Hepatic stellate cell (primary cell): ENCODE measurements at places on chromosomes 7 and 10.

GRCh38 chr10:87818505-87819288 is 671 bp upstream of the ATAD1 start:
- DNase-seq, result peak; percentile 6

- no peak for DNase-seq
Observed at GRCh38 chr10:132385721-132386418, 11.1 kb upstream of the PWWP2B start.

- no peak for DNase-seq
Observed at GRCh38 chr10:35133586-35133985, 6.9 kb downstream of the CREM start.

DNA sequence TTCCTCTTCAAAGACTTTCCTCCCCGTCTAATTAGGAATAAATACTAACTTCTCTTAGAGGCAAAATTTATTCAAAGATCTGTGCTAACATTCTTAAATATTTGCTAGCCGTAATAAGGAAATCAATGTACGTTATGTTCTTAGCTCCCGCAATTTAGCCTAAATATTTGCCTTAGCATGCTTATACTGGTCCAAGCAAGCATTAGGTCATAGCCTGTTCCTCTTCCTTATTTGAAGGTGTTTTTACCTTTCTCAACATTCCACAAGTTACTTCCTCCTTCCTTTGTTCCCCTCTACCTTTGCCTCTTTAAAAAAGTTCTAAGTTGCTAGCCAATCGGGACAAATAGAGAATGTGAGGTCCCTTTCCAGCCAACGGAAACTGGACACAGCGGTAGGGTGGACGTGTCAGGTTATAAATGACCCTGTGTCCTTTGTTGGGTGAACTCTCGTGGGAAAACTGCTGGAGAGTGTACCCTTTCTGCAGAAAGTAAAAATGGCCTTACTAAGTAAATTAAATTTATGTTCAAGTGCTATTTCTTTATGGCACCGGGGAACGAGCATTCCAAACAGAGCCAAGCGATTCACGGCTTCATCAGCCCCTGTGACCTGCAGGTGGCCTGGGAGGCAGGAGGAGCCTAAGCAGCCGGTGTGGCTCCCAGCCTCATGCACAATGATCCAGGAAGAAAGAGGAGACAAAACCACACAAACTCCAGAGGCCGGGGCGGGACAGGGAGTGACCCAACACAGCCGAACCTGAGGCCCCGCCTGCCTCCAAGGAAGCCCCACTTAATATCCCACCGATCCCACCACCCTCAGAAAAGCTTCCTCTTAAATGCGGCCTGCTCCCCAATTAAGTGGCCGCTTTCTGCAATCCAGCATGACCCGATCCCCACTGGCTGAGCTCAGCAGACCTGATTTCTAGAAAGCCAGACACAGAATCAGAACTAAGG is 67.0 kb downstream of the ZRANB1 start:
- no peak for DNase-seq

DNA sequence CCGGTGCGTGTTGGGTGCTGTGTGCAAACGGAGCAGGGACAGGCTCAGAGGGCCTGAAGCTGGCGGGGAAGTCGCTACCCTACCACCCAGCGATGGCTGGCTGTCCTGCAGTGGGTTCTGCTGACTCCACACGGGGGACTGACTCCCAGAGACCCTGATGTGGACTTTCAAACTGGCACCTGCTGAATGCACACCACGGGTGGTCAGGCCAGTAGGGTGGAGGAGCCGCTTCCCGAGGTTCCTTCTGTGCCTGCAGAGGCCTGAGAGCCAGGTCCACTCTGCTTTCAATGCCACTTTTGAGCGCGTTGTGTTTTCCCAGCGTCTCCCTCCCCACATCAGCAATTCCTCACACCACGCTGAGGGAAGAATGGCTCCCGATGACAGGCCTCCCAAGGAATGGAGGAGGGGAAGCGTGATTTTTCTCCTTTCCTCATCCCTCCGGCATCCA is 135.3 kb downstream of the ADARB2 start:
- DNase-seq, result no peak

DNA sequence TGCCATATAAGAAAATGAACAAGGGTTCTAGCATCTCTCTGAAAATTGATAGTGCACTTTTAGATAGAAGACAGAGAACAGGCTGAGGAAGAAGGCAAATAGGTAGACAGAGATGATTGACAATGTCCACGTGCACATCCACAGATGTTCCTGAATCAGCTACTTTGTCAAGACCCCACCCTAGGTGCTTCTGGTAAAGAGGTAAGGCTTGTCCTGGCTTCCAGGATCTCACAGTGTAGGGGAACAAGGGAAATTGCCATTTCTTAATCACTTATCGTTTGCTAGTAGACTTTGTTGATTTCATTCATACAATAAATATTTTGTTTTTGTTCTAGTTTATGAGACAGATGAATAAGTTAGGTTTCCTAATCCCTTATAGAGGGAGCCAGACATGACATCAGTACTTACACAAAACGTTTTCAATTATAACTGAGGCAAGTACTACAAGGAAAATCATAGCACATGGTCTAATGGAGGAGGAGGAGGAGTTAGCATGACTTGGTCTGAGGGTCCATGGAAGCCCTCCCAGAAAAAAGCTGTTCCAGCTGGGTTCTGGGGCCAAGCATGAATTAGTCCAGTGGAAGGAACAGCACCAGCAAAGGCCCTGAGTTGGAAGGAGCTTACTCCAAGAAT is 115.9 kb upstream of the ARID5B start:
- no peak for DNase-seq

DNA sequence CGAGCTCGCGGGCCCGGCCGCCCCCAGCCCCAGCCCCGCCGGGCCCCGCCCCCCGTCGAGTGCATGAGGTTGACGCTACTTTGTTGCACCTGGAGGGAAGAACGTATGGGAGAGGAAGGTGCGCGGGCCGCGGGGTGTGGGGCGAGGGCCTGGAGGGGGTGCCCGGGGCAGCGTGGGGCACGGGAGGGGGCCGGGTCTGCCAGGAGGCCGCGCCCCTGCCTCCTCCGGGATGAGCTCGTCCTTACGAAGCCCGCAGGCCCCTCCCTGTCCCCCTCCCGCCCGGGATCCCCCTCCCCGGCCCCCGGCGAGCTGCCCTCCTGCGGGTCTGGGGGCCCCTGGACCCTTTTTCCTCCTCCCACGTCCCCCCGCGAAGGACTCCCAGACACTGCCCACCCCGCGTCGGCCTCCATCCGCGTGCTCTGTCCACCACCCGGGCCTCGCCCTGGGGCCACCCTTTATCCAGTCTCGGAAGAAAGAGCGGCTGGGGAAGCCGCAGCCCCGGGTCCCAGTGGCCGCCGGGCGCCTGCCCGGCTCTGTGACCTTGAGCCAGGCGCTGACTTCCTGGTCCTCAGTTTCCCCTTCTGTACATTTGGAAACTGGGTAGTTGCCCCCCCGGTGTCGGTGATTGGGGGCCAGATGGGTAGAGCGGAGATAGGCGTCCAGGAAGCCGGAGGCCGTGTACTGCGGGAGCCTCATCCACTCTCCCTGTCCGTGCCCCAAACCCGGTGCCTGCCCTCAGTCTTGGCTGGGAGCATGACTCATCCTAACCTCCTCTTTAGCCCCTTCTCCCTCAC is 521 bp downstream of the LIMK1 start:
- DNase-seq, result no peak

GRCh38 chr10:71429929-71430328 is 33.2 kb downstream of the CDH23 start:
- DNase-seq, result no peak

GRCh38 chr10:78688901-78689583 is 379.7 kb upstream of the ZMIZ1 start:
- peak; percentile 18 for DNase-seq

DNA sequence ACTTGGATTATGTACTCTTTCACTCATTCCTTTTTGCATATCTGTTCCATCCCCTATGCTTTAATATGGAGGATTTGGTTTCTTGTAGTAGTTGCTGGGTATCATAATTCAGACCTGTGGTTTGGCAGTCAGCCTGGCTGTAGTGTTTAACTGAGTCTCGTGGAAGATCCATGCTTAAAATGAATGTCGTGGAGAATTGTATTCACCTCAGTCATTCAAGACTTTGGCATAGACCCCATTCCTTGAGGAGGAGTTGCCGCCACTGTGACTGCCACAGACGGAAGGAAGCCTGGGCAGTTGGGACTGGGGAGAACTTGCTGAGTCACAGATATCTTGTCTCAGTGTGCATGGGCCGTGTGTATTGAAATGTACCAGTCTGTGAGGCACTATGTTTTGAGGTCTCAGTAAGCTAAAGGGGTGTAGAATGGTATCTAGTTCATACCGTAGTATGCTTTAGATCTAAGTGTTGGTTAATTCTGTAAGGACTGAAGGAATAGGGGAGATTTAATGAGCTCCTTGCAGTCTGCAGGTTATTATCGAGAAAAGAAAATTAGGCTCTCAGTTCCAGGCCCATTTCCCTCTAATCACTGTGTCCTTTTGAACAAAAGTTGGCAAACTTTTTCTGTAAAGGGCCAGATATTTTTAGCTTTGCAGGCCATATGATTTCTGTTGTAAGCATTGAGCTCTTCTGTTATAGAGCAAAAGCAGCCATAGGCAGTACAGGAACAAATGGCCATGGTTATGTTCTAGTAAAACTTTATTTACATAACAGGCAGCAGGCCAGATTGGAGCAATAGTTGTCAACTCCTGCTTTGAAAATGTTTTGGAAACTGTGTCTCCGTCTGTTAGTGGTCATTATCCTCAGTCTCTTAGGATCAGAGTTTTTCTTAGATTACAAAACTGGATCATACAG is 76.8 kb downstream of the TPST1 start:
- DNase-seq, result peak; percentile 67

DNA sequence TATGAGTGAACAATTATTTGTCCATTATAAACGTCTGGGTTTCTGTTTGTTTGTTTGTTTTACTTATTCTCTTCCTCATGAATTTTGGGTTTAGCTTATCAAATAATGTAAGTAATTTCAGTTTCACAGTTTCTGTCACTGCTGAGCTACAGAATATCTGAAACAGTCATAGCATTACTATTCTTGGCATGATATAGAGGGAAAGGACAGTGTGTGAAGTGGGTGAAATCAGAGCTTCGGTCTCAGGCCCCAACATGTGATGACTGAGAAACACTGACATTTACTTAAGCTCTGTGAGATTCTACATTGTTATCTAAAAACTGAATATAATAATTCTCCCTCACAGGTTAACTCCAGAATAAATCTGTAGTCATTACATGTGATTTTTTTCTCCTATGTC is 8.8 kb upstream of the OR6V1 start:
- DNase-seq, result no peak
